ENCODE measurements at places on chromosomes 2 and 18. TPM values are rescaled to one million over a fixed set of nuclear protein-coding genes. Genes with fewer than 3 reads are reported as not detected.

DNA sequence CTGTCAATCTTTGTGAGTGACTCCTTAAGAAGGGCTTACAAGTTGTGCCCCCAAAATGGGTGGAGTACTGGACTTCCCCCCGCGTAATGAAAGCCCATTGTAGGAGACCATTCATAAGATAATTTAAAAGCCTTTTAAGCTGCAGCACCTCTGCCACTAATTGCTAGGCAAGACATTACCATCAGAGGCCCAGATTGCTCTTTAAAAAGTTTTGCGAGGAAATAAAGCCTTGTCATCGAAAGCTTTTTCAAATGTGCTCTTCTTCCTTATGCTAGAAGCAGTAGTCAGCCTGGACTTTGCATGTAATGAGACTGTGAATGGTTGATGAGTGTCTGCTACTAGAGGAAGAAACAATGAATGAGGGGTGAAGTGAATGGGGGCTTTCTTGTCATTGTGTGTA, 345.3 kb upstream of the CDH2 start:
- DNase-seq, result no peak

DNA sequence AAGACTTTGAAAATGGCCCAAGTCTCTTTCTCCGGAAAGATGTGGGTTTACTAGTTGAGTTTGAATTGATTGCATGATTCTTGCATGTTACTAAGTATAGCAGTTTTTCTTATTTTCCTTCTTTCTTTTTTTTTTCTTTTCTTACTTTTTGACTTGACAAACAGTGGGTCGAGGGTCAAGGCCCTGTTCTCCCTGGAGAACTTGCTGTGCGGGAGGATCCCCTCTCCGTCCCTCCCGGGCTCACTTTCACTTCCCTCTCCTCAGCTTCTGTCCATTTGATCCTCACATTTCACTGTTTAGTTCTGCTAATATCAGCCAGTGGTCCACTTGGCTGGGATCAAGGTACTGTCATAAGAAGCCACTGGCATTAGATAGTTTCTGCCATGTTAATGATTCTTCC, 767.4 kb downstream of the TDRD15 start:
- DNase-seq, result no peak

- no peak for DNase-seq
These were observed 65.8 kb downstream of the ALMS1 start for GRCh38 chr2:73451263-73451972.

RELCH gene
- 18.0 TPM for total RNA-seq

OXER1 gene
- total RNA-seq, result 0.69 TPM

VIT gene
- total RNA-seq, result not detected

Data from H7 (cell line).